COLO829 (cell line): ENCODE measurements at places on chromosomes 12 and 14.

DNA sequence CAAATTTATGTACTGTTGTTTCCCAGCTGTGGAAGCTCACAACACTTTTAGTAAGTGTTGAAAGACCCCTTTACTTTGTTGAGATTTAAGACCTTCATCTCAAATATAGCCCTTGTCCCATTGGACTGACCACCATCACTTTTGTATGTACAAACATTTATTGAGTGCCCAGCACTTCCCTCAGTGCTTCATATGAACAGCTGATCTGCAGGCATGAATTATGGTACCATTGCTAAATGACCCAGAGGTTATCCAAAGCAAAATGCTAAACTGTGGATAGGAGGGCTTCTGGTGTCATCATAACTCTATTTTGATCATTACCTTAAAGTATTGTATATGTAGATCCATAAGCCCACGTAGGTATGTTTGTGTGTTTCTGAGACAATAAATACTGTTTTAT, 285.7 kb upstream of the RGS6 start:
- DNase-seq: no peak

GRCh38 chr12:113861708-113862312, 104.3 kb downstream of the RBM19 start:
- DNase-seq: no peak

GRCh38 chr14:65170768-65171507, 68.6 kb upstream of the MAX start:
- DNase-seq: peak; percentile 47

GRCh38 chr12:81450920-81451739, 308.0 kb downstream of the PPFIA2 start:
- peak; percentile 35 for DNase-seq

DNA sequence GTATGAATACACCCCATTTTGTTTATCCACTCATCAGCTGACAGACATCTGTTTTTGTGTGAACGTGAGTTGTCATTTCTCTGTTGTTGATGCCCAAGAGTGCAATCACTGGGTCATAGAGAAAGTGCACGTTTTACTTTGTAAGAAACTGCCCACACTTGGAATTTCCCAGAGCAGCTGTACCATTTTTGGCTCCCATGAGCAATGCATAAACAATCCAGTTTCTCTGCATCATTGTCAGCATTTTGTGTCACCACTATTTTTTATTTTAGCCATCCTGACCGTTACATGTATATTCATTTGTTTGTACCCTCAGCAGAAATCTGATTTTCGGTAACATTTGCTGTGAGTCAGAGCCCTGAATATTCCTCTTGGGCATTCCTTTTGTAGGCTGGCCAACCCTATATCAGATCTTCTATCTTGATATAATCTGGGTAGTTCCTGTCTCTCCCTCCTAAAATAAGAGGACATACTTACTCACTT, 62.7 kb downstream of the RBM19 start:
- DNase-seq: no peak

DNA sequence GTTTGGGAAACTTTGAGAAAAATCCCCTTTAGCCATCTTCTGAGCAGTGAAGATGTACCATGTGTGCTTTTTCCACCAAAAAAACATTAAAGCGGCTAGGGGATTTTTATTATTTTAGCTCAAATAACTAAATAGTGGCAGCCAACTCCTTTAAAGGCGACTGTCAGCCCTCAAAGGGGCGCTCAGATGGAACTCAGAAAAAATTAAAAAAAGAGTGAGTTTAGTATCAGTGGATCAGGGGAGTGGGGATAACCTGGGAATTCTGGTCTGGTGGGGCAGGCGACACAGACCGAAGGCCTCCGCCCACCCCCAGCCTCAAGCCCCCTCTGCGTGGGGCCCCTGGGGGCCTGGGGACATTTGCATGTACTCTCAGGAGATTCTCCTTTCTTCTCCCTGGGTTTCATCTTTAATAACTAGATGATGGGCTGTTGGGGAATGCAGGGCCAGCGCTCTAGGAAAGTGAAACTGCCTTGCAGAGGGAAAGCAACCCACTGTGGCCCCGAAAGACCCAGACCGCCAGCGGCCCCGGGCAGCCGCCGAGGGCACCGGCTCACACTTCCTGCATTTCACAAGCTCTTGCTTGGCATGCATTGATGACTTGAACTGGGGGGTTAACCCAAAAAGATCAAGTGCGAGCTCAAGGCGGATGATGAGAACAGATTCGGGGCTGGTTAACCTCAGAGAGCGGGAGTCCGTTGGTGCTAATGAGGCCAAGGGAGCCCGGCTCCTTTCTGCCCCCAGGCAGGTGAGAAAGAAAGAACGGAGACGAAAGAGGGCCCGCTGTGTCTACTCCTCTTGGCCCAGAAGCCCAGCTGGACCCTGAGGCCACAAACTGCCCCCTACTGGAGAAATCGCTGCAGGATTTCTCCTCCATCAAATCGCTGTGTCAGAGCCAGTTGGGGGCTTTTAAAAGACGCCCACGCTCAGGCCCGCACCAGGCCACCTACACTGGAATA, 7.3 kb upstream of the BATF start:
- no peak for DNase-seq

DNA sequence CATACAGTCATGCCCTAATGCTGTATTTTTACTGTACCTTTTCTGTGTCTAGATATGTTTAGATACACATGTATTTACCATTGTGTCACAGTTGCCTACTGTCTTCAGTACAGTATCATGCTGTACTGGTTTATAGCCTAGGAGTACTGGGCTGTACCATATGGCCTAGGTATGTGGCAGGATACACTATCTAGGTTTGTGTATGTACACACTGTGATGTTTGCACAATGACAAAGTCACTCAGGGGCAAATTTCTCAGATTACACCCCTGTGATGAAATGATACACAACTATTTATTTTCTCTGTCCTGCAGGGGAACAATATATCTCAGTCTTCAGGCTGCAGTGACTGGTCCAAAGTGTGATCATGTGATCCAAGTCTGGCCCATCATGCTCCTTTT, 1076.1 kb downstream of the VRK1 start:
- DNase-seq: no peak
